ENCODE measurements at places on chromosomes 12 and 14.
A peak's percentile ranks its signal among the peaks of the same experiment; 100 is the strongest.

- ATAC-seq = no peak
These were observed 208.2 kb upstream of the RBM19 start for GRCh38 chr12:114174326-114174725.

GRCh38 chr14:68528040-68528687, 264.7 kb downstream of the ZFP36L1 start:
- ATAC-seq = no peak

GRCh38 chr12:46652692-46653091, 173.1 kb downstream of the SLC38A4 start:
- ATAC-seq = no peak

DNA sequence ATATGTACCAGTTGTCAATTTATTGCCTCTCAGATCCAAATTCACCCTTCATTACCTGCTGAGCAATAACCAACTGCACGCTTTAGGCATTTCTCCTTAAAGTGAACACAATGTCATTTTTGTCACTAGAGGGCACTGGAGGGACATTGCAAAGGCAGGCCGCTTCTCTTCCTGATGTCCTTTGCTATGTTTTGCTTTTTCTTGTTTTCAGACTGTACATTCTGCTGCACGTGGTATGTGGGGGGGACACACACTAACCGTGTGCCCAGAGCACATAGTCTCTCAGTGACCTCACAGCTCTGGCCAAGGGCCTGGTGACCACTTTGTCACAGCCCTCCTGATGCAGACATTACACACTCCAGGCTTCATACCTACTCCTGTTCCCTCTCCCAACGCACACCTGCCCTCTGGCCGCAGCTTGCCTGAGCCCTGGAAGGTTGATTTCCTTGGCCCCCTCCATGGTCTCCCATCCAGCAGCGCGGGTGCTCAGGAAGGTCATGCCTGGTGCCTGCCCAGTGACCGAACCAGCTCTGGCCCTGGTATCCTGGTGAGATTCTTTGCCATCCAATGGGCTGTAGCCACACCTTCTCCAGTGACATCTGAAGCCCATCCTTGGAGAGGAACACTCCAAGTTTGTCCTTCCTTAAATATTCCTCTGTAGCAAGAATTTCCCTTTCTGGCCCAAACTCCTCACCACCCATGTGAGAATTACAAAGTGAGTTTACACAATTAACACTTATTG, 39.9 kb downstream of the MYO1H start:
- no peak for ATAC-seq

GRCh38 chr12:44697511-44697910, 178.6 kb downstream of the NELL2 start:
- ATAC-seq = no peak

DNA sequence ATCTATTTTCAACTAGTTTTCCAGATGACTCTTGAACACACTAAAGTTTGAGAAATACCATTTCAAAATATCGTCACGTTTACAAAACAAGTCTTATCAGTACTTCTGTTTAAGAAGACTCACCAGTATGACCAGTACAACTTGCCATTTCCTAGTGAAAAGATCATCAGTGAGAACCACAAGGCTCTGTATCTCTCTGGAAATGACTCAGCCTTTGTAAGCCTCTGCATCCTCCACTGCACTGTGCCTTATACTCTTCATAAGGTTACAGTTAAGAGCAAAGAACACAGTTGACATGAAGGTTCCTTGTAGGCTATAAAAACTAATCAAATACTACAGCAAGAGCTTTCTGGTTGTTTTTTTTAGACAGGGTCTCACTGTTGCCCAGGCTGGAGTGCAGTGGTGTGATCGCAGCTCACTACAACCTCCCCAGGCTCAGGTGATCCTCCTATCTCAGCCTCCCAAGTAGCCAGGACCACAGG, 5.7 kb upstream of the VTI1B start:
- no peak for ATAC-seq

GRCh38 chr14:89352976-89353765, 63.9 kb downstream of the FOXN3 start:
- ATAC-seq = no peak

DNA sequence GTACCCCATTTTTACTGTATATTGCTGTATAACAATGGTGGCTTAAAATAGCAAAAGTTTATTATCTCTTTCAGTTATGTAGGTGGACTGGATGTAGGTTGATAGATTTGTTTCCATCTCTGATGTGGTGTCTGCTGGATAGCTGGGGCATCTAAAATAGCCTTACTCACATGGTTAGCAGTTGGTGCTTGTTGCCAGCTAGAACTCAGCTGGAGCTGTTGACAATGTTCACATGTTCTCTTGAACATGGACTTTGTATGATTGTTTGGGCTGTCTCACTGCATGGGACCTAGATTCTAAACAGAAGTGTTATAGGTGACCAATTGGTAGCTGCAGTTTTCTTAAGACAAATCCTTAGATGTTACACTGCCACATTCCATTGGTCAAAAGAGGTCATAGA, 126.9 kb downstream of the GPHN start:
- ATAC-seq = no peak

GRCh38 chr12:25131270-25131669, 63.7 kb downstream of the DNAI7 start:
- ATAC-seq = no peak

- no peak for ATAC-seq
These were observed 61.1 kb downstream of the PITPNM2 start for GRCh38 chr12:123089631-123090353.

DNA sequence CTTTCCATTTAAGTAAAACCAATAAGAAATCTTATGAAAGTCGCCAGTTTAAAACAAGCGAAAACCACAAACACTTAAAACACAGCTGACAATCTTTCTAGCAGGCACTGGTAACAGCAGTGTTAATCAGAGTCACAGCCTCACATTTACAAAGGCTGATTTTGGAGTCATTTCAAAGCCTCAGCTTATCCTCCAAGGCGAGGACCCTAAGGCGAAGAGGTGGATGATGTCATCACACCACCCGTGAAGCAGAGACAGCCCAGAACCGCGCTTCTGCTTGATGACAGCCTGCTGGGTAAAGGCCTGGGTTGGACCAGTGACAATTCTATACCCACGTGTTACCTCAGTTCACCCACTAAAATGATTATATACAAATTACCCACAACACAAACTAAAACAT, 10.1 kb downstream of the GOLGA3 start:
- ATAC-seq = no peak

DNA sequence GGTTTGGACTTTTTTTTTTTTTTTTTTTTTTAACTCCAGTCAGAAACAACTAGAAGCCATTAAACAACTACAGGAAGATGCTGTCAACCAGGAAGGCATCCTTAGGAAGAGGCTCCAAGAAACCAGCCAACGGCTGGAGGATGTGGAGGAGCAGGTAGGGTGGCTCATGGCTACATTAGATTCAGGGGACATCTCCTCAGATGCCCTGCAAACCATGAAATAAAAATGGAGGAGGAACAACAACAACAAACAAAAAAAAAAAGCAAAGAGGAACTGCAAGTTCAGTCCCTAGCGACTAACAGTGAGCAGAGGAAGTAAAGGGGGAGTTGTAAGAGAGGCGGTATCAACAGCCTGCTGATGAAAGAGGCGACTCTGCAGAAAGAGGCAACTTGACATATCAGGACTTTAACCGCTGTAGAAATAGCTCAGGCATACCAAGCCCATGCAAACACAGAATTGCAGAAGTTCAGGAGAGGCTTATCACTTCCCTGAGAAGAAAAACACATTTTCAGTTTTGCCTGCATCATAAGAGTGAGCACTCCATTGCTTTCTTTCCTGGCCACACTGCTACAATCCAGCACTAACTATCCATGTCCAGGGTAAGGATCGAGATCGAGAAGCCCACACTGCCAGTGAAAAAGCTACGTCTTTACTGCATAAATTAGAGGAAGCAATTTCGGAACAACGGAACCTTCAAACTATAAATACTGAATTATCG, 103.5 kb upstream of the BCAT1 start:
- peak; percentile 73 for ATAC-seq

- ATAC-seq = no peak
These were observed 10.6 kb downstream of the FICD start for GRCh38 chr12:108525681-108526080.

DNA sequence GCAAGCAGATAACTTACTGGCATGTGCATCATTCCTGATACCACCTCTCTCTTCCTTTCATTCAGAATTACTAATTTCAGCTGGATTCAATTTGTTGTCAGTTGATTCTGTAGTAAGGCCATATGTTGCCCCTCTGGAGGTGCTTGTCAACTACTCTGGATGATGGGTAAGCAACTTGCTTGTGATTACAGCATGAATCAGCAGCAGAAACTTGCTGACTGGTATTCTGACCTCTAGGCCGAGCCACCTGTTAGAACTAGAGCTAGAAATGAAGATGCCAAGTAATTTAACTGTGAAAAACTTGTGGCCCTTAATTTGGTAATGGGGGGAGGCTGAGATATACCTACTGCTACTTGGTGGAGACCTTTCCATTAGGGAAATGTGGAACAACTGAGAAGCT, 5.1 kb downstream of the RNF10 start:
- ATAC-seq = no peak

GRCh38 chr12:2775431-2775830, 19.3 kb upstream of the FKBP4 start:
- ATAC-seq = no peak
